AG08395 (cell line): ENCODE measurements at places on chromosomes 16 and 17.
A peak's percentile ranks its signal among the peaks of the same experiment; 100 is the strongest.

DNA sequence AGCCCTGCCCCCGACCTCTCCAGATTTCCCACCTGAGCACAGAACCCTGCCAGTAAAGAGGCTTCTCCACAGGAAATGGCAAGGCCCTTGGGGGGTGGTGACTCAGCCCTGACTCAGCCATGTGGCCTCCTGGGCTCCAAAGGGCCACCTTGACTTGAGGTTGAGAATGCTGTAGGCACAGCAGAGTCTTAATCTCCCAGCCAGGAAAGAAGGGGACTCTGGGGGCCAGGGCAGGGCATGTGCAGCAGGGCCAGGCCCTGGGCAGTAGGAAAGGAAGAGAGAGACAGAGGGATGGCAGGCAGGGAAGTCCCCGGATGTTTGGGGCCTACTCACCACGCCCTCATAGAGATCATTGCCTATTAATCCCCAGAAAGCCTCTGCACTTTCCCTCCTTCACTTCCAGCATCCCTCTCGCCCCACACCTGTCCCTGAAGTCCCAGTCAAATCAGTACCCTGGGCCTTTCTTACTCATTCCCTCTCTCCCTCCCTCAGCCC, 4.8 kb upstream of the ITGA3 start:
- DNase-seq: peak; percentile 75

GRCh38 chr16:47143677-47144558, at the start of gene NETO2:
TSS of gene NETO2 (minus strand) at chr16:47143945. CDS start at chr16:47143612, 333 bp downstream.
- peak; percentile 51 for DNase-seq

DNA sequence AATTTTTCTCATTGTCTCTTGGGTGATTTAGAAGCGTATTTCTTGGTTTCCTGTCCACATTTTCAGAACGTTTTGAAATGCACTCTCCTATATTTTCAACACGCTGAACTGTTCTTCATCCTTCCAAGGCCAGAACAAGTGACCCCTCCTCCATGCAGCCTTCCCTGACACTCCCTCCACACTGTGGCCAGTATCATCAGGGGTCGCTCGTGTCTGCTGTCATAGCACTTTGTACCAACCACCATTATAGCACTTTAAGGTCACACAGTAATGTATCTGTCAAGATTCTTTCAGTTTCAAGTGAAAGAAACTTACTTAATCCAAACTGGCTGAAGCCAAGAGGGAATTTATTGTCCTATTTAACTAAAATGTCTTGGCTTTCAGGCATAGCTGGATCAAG, 17.5 kb upstream of the IL21R start:
- no peak for DNase-seq

GRCh38 chr16:80344570-80344969, 196.2 kb upstream of the DYNLRB2 start:
- no peak for DNase-seq

DNA sequence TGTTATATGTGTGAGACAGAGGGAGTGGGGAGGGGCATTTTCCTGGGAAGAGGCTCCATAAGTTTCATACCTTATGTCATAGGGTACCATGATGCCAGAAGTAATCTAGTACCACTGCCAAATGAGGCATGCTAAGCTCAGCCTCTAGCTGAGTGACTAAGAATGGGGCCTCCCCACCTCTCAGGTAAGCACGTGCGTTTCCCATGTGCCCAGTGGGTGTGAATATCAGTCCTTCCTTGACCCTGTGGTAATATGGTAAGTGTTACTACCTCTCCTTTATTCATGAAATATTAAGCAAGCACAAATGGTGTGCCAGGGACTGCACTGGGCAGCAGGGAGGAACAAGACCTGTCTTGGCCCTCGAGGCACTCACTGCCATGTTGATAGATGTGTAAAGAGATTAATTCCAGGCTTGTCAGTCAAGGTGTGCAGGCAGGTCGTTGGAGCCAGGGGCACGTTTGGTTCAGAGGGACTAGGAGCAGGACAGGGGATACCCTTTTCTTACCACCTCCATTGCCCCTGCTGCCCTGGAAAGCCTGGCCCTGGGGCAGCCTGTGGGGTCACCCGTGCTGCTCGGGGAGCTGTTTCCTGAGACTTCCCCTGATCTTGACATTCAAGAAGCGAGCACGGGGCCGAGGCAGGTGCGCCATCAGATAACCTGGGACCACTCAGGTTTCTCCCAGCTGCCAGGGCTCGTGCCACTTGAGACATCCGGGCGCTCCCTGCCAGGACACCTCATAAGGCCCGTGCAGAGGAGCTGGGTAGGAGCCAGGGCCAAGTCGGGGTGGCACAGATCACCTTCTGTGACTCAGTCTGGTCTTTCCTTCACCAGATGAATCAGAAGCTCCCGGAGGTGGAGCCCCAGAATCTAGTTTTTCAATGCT, 8.8 kb downstream of the RSAD1 start:
- DNase-seq: peak; percentile 31

GRCh38 chr17:32350666-32351418, 885 bp downstream of the ZNF207 start:
- DNase-seq: peak; percentile 52

DNA sequence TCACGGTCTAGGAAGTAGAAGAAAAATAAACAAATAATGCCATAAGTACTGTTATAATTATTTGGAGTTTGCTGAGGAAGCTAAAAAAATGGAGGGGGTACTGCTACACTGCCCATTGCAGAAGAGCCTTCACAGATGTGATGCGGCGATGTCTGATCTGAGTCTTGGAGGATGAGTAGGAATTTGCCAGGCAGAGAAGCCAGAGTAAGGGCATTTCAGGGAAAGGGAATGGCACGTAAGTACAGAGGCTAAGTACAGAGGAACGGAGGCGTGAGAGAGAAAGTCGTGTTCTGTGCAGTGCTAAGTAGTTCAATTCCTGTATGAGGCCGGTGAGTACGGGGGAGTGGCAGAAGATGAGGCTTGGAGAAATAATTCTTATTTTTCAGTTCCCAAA, 741 bp upstream of the GRB2 start:
- DNase-seq: no peak

DNA sequence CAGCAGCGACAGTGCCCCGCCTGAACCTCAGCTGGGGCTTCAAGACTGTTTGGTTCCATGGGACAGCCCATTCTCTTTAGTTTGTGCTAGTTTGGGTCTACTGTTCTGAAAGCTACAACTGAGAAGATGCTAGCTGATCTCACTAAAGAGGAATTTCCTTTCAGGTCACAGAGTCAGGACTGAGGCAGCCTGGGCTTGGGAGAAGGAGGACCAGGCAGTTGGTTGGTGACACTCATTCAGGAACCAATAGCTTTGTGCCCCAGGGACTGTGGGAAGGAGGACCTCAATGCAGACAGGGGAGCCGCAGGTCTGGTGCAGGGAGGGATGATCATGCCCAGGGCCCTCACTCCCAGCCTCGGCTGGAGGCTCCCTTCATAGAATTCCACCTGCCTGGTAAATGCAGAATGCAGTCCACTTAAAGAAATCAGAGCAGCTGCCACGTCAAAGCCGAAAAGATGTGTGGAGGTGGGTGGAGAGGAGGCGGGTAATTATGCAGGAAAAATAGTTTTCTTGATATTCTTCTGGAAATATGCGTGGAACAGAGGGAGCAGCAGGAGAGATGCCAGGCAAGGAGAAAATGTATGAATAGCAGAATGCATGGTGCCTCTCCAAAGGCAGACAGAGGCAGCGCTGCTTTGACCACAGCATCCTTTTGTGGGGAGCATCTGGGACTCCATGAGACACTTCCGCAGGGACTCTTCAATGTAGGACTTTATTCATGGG, 32.6 kb upstream of the ZFP90 start:
- DNase-seq: peak; percentile 58

DNA sequence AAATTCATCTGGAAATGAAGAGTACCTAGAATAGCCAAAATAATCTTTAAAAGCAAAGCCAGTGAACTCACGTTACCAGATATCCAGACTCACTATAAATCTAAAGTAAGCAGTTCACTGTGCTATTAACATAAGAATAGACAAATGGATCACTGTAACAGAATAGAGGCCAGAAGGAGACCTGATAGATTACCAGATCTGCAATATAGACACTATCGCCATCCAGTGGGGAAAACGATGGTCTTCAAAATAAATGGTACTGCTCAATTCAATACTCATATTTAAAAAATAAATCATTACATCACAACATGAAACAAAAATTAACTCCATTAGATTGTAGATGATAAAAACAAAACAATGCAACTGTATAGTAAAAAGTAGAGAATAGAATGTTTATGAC, 158.6 kb upstream of the CDH8 start:
- DNase-seq: no peak

DNA sequence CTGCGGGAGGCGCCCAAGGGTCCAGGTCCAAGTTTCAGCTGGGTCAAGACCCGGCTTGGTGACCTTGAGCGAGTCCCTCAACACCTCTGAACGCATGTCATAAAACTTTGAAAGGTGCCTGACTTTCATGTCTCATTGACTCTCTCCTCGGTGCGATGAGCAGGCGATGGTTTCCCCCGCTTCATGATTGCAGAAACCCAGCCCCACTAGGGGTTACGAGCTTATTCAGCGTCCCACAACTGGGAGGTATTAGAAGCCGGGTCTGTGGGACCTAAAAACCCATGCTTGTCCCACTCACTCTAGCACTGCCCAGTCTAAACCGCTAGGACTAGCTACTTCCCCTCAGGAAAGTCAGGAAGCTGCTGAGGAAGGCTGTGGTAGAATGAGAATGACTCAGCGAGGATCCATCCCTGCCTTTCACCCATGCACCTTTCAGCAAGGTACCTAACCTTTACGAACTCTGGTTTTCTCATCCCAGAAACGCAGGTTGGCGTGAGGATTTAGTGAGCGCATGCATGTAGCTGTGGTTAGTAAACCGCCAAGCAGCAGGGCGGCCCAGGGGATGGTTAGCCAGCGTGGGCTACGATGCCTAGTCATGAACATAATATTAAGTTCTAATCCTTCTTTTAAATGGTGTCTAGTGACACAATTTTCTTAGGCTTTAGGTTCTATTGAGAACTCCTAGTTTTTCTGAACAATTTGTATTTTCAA, 26.2 kb upstream of the RFFL start:
- peak; percentile 27 for DNase-seq

GRCh38 chr17:68384471-68384870, 72.8 kb downstream of the WIPI1 start:
- no peak for DNase-seq

- DNase-seq: no peak
Measured at GRCh38 chr17:75288770-75289114, 491 bp downstream of the SLC25A19 start.

- DNase-seq: no peak
Measured at GRCh38 chr17:81170727-81171494, 4.9 kb upstream of the AATK start.

DNA sequence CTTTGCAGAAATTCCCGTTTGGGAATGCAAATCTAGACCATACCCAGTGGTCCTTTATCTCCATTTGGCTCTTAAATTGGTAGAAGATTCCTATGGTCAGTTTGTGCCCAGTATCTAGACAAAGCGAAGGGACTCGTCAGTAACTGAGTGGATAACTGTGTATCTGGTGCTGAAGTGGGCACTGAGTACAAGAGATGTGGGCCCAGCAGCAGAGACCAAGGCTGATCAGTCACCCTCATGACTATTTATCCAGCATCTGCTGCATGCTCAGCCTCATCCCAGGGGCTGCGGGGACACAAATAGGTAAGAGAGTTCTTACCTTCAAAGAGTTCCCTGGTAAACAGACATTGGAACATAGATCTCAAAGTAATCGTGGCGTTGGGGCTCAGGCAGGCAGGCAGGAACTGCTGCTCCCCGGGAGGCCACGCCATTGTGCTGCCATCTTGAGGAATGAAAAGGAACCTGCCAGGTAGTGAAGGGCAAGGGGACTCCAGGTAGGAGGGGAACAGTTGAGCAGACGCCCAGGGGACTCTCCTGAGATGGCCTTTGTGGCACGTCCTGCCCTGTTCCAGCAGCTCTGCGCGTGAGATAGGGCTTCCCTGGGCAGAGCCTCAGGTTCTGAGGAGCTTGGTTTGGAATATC, 10.3 kb downstream of the NT5M start:
- peak; percentile 35 for DNase-seq

DNA sequence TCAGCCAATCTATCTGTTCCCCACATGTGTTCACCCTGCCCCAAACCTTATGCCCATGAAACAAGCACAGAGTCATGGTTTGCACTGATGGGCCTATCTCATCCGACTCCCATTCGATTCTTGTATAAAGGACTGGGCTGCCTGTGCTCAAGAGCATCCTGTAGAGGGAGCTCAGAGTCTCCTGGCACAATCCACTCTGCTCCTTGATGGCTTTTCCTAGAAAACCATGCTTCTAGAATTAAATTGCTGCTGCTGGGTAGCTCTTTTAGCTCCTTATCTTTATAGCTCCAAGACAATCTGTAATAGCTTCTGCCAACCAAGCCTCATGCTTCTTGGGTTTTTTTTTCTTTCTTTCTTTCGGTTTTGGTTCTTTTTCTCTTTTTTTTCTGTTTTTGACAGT, 9.7 kb downstream of the ZNF19 start:
- DNase-seq: no peak

- DNase-seq: no peak
Measured at GRCh38 chr16:67987460-67988160, 7.3 kb upstream of the DPEP3 start.

- DNase-seq: no peak
Measured at GRCh38 chr17:74012465-74012864, 191.0 kb upstream of the RPL38 start.

- DNase-seq: no peak
Measured at GRCh38 chr17:66381701-66382362, 79.4 kb downstream of the PRKCA start.

- no peak for DNase-seq
Measured at GRCh38 chr16:67548265-67549126, 13.8 kb upstream of the CTCF start.

DNA sequence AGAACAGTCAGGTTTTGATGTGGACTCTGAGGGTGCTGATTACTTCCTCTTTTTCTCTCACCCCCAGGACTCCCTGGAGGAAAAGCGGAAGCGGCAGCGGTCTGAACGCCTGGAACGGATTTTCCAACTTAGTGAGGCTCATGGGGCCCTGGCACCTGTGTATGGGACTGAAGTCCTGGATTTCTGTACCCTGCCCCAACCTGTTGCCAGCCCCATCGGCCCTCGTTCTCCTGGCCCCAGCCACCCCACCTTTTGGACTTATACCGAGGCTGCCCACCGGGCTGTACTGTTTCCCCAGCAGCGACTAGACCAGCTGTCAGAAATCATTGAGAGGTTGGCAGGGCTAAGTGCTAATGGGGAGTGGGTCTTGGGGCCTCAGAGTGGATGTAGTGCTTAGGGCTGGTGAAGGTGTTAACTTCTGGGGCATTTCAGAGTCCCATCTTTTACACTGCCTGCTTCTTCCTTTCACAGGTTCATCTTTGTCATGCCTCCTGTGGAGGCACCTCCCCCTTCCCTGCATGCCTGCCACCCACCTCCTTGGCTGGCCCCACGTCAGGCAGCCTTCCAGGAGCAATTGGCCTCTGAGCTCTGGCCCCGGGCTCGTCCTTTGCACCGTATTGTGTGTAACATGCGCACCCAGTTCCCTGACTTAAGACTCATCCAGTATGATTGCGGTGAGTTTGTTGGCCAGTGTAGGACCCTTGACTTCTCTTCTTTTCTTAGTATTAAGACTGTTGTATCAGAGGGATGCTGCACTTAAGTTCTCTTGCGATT, 19.1 kb upstream of the PHKG2 start:
- no peak for DNase-seq

DNA sequence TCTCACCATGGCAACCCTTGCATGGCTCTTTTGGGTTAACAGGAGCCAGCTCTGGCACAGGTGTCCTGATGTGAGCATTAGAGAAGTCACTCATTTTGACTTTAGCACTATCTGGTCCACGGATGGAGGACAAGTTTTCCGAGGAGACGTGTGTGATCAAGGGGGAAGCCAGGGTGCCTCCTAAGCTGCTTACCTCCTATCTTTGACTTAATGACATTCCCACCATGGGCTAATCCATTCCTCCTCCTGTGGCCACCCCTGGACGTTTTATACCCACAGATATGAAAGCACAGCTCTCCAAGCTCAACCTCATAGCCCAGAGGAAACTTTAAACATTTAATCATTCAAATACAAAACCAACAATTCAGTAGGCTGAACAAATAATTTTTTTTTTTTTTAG, 18.8 kb downstream of the MPP2 start:
- no peak for DNase-seq
